ENCODE measurements at places on chromosomes 11 and 22.
A peak's percentile ranks its signal among the peaks of the same experiment; 100 is the strongest.

- no peak for DNase-seq
These were observed 15.8 kb upstream of the PTPRJ start for GRCh38 chr11:47964546-47964945.

DNA sequence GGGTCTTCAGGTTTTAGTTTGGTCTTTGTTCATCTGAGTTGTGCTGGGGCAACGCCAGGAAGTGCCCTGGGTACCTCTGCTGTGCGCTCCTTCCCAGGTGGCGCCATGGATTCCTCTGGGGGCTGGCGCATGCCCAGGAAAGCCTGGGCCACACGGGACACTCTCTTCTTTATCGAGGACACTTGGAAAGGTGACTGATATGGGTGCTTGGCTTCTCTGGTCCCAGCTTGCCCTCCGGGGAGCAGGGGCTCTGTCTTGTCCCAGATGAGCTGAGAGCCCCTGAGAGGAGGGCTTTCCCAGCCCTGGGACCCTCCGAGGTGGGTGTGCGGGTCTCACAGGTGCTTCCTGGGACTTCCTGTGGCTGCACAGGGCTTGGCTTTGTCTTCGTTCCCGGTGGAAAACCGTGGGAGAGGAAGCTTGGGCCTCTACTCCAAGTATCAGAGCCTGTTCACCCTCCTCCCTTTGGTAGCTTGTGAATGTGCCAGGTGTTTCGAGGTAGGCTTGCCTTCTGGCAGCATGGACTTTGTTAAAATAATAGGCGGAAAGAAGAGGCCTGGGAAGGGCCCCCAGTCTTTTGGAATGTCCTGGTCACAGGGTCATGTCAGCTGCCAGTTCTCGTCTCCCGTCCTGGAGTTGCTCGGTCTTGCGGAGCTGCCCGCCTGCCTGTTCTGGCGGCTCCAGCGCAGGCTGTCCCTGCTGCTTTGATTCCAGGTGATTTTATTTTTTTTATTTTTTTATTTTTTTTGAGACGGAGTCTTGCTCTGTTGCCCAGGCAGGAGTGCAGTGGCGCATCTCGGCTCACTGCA, 10.1 kb upstream of the NEAT1 start:
- DNase-seq = no peak

- DNase-seq = no peak
These were observed 35.2 kb downstream of the CTTN start for GRCh38 chr11:70433526-70433925.

DNA sequence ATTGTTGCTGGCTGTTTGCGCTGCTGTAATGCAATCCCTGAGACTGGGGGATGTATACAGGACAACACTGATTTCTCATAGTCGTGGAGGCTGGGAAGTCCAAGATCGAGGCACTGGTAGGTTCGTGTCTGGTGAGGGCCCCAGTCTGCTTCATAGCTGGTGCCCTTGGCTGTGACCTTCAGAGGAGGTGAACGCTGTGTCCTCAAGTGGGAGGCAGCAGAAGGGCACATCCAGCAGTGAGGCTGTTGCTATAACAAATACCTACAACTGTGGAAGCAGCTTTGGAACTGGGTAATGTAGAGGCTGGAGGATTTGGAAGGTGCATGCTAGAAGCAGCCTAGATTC, 21.3 kb downstream of the KRTAP5-5 start:
- DNase-seq = no peak

DNA sequence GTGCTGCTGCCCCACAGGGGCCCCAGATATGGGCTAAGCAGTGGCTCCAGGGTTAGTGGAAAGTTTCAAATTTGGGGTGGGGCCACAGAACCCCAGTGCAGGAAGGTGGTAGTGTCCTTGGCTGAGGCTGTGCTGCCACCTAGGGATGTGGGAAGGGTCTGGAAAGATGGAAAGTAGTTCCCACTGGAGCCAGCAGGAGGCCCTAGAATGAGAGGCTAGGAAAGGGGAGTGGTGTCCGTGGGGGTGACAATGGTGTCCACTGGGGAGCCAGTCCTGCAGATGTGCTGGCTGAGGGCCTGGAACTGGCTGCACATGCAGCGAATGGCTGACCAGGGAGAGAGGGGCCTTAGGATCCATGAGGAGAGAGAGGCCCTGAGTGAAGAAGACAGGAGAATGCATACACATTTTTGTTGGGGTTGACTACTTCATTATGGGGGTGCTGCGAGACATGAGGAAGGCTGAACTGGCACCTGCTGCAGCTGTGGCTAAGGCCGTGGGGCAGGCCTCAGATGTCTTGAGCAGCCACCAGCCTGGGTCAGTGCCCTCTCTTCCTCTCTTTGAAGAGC, 21.1 kb downstream of the RFPL3 start:
- DNase-seq = peak; percentile 65

- peak; percentile 38 for DNase-seq
These were observed 345.4 kb upstream of the KIRREL3 start for GRCh38 chr11:127345819-127346459.

DNA sequence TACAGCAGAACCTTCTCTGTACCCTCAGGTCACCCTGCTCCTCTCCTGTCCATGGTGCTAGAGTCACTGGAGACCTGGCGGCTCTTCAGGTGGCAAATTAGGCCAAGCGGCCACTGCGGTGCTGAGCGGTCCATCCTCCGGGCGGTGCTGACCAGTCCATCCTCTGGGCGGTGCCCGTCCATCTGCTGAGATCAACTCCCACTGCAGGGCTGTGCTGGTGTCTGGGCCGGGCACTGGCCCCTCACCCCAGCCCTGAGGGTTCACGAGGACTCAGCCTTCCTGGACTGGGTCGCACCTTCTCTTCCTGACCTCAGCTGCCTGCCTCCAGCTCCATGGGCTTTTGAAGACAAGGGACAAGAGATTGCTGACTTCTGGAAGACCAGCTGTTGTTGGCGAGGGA, 782.9 kb downstream of the BRD1 start:
- no peak for DNase-seq

GRCh38 chr11:16945671-16946469, 68.3 kb downstream of the PLEKHA7 start:
- peak; percentile 62 for DNase-seq

DNA sequence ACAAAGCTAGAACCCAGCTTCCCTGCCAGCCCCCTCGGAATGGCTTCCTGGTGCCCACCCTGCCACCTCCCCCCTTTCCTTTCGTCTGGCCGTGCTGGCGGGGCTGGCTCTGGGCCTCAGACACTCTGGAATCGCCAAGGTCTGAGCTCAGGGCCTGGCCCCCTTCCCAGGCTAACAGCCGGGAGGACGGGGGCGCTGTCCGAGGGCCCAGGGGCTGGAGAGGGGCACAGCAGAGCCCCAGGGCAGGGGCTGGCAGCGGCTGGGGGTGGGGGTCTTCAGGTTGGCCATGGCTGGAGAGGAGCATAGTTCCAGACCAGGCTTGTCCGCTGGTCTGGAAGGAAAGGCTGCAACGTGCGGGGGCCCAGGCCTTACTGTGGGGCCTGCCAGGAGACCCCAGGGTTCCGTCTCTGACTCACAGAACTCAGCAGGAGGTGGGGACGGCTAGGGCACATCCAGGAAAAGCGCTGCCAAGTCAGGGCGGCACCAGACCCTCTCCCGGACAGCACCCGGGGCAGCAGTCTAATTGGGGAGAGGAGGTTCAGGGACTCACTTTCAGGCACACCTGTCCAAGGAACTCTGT, 861 bp upstream of the LTBP3 start:
- no peak for DNase-seq

GRCh38 chr22:35580351-35581022, 36.6 kb downstream of the MB start:
- no peak for DNase-seq

DNA sequence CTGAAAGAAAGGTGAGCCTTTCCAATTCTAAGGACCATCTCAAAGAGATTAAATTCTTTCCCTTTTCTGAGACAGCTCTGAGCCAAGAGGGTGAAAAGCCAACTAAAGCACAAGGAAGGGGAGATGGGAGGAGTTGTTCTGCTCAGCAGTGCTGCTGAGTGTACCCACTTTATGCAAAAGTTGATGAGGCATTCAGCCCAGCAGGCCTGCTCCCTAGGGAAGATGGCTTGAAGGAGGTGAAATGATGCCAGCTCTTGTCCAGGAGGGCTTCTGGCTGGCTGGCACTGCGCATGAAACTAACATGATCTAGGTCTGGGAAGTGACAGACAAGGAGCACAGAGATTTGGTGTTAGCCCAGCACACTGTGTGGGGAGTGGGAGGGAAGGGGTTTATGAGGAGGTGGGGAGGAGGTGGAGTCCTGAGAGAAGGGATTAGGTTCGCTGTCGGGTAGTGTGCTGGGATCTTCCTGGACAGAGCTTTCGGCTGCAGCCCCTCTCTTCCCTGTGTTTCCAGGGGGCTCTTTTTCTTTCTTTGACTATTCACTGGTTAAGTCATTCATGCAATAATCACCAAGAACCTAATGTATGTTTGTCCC, 225.5 kb upstream of the NARS2 start:
- no peak for DNase-seq

GRCh38 chr11:33059331-33060007, 20.1 kb downstream of the TCP11L1 start:
- DNase-seq = no peak

DNA sequence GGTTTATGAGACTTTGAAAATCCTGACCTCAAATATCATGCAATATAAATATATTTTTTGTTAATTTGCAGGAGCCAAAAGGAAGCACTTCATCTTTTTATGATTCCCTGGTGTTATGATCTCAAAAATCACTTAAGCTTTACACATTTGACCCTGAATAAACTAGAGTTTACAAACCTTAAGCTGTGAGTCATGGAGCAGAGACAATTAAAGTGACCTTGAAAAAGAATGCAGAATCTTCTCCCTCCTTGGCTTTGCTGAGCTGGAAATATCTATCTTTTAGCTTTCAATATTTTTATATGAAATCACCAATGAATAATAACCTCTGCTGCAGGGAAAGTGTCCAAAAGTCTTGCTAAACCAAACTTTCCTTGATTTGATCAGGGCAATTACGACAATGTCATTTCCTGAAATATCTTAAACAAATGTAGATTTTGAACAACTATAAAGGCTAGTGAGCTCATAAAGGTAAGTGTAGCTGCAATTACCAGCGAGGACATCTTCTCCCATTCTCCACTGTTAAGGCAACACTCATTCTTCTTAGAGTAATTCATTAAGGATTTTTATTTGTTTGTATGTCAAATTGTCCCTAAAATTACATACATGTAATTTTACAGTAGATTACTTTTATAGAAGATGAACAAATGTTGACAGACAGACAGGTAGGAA, 747.0 kb upstream of the LUZP2 start:
- DNase-seq = no peak

DNA sequence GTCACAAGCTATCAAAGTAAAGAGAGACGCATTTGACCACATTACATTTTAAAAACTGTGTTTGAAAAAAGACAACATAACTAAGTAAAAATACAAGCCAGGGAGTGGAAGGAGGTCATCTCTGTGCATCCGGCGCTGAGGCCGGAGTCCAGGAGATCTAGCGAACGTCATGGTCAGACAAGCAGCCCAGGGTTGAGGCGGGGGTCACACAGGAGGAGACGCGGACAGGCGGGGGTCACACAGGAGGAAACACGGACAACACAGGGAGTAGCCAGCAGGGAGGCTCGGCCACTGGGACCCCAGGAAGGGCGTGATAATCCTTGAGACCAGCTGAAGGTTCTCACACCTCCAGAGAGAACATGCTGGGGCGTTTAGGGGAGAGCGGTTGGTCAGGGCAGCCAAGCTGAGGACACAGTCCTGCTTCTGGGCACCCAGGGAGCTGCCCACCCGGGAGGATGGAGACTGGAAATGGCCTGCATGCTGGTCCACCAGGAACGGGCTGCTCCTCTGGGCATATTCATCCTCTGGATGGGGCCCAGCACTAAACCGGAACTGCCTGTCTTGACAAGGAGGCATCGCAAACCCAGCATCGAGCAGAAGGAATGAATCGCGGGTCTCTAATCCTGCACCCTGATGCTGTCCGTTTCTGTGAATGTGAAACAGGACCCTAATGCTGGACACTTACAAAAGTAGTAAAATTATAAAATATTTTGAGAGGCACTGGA, 40.9 kb upstream of the MUC5AC start:
- no peak for DNase-seq

DNA sequence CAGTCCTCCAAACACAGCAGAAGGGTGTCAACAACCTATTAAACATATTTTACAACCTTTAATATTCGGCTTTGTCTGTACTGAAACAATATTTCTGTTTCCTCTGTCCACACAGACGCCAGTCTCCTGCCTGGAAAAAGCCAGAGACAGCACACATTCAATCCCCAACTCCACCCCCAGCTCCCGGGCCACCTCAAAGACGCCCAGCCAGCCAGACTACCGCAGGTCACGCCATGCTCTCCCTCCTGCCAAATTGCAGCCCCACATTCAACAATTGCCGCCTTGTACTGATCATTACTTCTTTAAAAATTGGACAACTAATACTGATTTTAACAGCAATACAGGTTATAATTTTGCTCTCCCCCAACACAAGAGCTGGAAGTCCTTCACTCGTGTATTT, 1.2 kb downstream of the SERGEF start:
- DNase-seq = peak; percentile 51

DNA sequence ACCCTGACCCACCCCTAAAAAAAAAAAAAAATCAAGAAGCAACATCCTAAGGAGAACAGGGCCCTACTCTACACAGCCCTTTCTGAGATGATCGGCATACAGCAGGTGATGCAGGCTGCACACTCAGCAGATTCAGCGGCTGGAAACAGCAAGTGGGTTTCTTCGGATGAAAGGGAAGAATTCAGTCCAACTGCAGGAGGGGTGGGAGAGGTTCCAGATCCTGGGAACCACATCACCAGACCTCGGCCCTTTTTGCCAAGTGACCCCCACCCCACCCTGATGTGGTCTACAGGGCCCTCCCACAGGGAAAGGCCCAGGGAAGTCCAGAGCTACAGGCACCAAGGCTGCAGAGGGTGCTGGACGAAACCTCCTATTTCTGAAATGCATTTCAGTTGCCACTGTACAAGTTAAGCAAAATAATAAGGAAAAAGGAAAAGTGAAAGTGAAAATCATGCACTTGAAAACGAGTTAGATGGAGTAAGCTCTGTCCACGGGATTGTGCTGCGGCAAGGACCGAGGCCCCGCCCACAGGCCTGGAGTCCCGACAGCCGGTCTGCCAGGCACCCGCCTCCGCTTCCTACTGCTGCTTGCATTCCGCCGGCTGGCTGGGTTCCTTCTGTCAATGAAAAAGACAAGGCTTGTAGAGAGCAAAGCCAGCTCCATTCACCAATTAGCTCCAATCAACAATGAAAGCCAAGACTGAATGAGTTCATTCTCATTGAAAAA, 16.0 kb upstream of the PHLDA2 start:
- no peak for DNase-seq

- DNase-seq = no peak
These were observed 10.3 kb upstream of the IGF2 start for GRCh38 chr11:2149460-2149859.

DNA sequence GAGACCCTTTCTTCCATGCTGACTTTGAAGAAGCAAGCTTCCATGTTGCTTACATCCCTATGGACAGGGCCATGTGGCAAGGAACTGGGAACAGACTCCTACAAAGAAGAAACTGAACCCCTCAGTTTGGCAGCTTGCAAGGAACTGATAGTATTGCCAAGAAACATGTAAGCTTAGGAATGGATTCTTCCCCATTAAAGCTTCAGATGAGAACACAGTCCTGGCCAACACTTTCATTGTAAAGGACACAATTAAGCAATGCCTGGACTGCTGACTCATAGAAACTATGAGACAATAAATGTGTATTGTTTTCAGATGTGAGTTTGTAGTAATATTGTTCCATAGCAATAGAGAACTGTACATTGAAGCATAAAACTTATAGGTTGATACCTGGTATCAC, 82.4 kb downstream of the AASDHPPT start:
- no peak for DNase-seq

GRCh38 chr11:47189100-47189834, 3.0 kb upstream of the PACSIN3 start:
- no peak for DNase-seq

Measured in KBM-7 (cell line).